ENCODE measurements at places on chromosomes 16 and 17.

DNA sequence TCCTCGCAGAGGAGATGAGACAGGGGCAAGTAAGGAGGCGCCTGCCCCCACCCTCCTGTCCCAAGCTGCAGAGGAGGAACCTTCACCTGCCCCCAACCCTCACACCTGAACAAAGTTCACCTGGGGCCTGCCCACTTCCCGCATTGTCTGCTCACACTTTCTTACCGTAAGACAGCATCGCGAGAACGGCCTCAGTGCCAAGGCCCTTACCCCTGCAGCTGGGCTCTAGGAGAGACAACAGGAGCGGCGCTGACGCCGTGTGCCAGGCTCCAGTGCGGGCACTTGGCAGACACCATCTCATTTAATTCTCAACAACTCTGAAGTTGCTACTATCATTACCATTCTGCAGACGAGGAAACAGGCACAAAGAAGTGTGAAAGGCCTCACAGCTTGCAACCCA lies 4.1 kb downstream of the NAT9 start:
- DNase-seq, result no peak

DNA sequence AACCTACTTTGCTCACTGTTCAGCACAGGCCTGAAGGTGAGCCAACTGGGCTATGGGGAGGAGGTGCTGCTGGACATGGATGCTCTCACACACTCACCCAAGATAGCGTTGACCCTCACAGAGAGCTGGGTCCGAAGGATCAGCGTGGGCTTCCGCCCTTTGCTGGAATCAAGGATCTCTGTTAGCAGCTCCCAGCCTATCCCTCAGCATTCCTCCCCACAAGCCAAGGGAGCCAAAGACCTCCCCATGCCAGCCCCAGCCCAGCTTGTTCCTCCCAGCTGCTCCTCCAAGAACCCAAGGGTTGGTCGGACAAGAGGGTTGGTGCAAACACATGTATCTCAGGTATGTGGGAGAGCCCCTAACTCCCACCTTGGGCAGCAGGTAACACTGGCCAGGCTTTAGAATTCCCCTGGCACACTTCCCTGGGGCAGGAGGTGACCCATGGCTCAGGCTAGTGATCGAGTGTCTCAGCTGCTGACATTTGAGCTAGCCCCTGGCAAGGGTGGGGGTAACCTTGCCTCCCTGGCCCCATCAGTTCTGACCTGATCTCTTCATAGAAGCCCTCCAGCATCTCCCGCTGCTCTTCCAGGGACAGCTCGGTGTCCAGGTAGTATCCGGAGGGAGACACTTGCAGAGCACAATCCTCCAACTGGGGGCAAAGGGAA lies 8.3 kb downstream of the FHOD1 start:
- no peak for DNase-seq

GRCh38 chr16:68644296-68644695 lies 814 bp upstream of the CDH3 start:
- DNase-seq, result no peak

- DNase-seq, result no peak
These were observed 112.4 kb downstream of the SMG6 start for GRCh38 chr17:2191227-2191626.

DNA sequence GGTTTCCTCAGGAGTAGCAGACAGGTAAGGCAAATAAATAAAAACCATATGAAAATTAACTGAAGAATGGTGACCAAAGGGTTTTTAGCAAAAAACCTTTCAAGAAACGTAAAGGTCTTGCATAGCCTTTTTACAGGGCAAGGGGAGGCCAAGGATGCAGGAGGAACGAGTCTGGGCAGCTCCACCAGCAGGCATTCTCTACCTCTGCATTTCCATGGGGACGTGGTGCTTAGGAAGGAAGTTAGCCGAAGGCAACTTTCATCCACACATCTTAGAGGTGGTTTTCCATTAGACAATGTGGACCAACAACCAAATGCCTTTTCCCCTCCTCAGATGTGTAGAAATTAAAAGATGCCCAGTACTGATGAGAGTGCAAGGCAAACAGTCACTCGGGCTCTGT lies 20.7 kb downstream of the TOM1L2 start:
- DNase-seq, result no peak

DNA sequence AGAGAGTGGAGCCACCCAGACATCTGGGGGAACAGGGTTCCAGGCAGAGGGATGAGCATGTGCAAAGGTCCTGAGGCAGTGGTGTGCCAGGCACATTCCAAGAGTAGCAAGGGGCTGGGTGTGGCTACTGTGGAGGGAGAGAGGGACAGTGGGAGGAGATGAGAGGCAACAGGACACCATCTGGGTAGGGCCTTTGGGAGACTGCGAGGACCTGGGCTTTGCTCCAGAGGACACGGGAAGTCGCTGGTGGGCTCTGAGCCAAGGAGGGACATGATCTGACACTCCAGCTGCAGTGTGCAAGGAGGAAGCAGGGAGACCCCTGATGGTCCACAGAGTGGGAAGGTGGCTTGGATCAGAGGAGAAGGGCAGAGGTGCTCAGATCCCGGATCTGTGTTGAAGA lies 56.7 kb upstream of the MED9 start:
- no peak for DNase-seq

DNA sequence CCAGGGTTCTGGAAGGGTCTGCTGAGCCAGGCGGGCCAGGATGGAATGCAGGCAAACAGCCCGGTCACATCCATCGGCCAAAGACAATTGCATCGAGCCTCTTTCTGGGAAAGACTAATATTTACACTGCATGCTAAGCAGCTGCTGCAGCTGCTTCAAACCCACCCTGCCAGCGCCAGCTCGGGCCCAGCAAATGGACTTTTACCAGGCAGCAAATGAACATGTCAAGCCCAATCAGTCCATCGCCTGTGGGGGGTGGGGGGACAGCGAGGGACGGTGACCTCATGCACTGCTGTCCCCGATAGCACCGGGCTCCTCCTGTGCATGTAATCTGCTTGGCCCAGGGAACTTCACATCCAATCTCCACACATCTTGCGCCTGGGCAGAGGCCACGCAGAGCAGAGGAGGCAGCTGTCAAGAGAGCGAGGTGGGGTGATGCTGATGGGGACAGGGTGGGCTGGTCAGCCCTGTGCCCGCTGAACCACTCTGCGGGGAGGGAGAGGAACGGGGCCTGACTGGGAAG lies 39.4 kb upstream of the CDH5 start:
- DNase-seq, result no peak

DNA sequence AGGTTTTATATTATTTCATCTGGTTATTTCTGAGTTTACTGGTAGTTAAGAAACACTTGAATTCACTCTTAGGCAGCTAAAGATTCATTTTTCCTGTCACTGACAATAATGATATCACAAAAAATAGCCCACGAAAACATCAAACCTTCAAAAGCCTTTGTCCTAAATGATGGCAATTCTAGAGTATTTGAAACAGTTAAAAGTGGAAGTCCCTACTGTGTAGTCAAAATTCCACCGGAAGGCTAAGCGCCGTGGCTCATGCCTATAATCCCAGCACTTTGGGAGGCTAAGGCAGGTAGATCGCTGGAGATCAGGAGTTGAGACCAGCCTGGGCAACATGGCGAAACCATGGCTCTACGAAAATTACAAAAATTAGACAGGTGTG lies 103.5 kb downstream of the HIC1 start:
- no peak for DNase-seq

GRCh38 chr17:72600934-72601333 lies 480.1 kb downstream of the SOX9 start:
- no peak for DNase-seq

- no peak for DNase-seq
These were observed 28.8 kb downstream of the RNF43 start for GRCh38 chr17:58388302-58389190.

GRCh38 chr17:61128661-61129115 lies 271.0 kb upstream of the TBX2 start:
- DNase-seq, result no peak

GRCh38 chr17:39376434-39376833 lies 25.0 kb downstream of the FBXL20 start:
- DNase-seq, result no peak

DNA sequence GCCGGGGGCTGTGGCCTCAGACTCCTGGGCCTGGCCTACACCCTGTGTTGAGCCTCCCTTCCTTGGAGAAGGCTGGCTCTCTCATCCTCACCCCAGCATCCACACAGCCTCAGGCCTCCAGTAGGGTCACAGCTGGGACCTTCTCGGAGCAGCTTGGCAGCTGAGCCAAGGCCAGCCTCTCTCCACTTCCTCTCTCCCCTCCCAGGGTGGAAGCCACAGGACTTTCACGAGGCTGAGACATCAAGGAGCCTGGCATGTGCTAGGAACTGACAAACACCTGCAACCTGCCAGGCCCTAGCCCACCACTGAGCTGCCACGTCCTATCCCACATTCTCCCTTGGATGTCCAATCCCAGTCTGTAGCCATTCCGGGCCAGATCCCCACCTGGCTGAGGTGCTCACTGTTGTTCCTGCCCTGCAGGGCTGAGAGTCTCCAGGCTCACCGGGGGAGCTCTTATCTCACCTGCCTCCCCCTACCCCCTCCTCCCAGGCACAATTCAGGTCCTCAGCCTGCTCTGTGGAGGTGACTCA lies 3.1 kb downstream of the MMP15 start:
- no peak for DNase-seq

- DNase-seq, result no peak
These were observed 113.1 kb downstream of the SNX29 start for GRCh38 chr16:12089492-12090150.

GRCh38 chr16:281660-282255 lies 1.2 kb upstream of the PDIA2 start:
- no peak for DNase-seq

- no peak for DNase-seq
These were observed 76.9 kb downstream of the RPA1 start for GRCh38 chr17:1906662-1907101.

DNA sequence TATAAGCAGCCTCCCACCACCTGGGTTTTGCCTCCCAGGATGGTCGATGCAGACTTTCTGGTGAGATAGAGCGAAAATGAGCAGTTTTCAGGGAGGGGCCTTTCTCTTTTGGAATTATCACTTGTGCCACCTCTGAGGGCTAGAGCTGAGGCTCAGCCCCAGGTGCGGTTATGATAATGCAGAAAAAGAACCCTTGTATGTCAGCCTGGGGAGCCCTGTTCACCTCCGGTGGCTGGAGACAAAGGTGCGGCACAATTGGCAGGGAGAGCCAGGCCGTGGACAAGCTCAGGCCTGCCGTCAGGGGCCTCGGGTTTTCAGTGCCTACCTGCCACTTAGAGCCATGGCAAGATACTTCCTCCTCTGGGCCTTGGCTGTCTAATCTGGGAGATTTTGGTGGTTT lies 4.4 kb downstream of the SCPEP1 start:
- no peak for DNase-seq

DNA sequence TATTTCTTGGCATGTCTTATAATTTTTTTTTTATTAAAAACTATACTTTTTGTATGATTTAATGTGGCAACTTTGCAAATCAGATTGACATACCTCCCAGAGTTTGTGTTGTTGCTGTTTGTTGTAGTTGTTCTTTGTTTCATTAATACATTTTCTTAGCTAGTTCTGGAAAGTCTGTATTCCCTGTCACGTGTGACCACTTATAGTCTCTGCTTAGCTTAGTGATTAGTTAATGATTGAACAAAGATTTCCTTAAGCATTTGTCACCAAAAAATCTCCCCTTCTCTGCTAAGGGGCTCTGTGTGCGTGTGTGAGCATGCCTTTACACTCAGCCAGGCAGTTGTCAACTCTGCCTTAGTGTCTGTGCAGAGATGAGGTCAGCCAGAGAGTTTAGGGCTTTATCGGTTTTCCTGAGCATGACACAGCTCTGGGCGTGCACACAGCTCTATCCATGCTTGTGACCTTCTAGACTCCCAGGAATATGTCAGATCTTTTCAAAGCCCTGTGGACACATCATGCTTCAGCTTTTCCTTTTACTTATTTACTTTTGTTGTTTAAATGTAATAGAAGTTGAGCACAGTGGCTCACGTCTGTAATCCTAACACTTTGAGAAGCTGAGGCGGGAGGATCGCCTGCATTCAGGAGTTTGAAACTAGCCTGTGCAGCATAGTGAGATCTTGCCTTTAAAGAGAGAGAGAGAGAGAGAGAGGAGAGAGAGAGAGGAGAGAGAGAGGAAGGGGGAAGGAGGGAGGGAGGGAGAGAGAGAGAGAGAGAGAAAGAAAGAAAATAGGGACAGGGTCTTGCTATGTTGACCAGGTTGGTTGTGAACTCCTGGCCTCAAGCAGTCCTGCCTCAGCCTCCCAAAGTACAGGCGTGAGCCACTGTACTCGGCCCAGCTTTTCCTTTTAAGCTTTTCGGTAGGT lies 21.9 kb downstream of the DNAI2 start:
- DNase-seq, result no peak

DNA sequence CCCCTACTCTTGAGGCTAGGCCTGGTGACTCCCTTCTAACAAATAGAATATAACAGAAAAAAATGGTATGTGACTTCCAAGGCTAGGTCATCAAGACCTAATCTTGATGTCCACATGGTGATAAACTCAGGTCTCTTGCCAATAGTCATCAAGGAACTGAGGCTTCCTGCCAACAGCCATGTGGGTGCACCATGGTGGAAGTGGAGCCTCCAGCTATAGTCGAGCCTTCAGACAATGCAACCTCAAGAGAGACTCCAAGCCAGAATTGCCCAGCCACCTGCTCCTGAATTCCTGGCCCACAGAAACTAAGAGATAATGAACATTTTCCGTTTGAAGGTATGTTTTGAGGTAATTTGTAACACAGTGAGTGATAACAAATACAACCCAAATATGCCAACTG lies 55.9 kb upstream of the SREBF1 start:
- no peak for DNase-seq

DNA sequence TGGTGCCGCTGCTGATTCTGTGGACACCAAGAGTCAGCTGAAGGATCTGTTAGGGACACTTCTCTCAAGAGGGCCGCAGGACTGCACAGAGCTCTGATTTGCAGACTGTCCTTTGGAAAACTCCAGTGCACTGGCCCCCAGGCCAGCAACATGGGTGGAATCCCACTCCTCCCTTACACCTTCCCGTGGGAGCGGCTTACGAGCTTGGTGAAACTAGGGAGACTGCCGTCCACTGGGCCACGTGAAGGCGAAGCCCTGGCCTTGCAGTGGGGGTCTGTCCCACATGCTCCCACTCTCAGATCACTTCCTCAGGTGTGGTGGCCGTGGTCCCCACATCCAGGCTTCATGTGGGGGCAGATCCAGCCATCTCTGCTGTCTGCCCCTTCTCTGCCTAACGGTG lies 36.4 kb downstream of the PSME3IP1 start:
- DNase-seq, result no peak
